ENCODE measurements at places on chromosomes 4 and X. TPM values are rescaled to one million over a fixed set of nuclear protein-coding genes. Genes with fewer than 3 reads are reported as not detected.

The FSTL5 gene
- total RNA-seq: 3.3 TPM

The FHL1 gene
- total RNA-seq: 2,906 TPM

The HTR2C gene
- not detected for total RNA-seq

The SMAD1 gene
- 80.7 TPM for total RNA-seq

The DCAF8L1 gene
- total RNA-seq: not detected
